NCI-H774 (cell line): ENCODE measurements at places on chromosomes 4 and X.
A peak's percentile ranks its signal among the peaks of the same experiment; 100 is the strongest.

DNA sequence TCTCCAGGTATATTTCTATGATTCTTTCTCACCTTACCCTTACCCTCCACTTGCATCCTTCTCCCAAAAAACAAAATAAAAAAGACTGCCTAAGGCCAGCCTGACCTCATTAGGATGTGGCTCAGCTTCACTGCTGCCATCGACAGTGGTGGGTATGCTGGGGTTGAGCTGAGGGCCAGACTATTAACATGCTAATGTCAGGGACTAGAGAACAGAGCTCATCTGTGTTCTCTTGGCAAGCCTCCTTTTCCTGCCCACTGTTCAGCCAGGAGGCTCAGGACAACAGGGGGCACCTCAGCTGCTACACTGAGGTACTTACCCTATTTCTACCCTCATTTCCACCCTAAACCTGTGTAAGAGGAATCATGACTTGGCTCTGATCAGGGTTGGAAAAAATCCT, 59.3 kb downstream of the MSN start:
- no peak for DNase-seq

GRCh38 chr4:136457577-136457976, 1074.7 kb downstream of the PCDH18 start:
- no peak for DNase-seq

GRCh38 chr4:99665983-99666382, 8.4 kb upstream of the C4orf54 start:
- DNase-seq, result no peak

DNA sequence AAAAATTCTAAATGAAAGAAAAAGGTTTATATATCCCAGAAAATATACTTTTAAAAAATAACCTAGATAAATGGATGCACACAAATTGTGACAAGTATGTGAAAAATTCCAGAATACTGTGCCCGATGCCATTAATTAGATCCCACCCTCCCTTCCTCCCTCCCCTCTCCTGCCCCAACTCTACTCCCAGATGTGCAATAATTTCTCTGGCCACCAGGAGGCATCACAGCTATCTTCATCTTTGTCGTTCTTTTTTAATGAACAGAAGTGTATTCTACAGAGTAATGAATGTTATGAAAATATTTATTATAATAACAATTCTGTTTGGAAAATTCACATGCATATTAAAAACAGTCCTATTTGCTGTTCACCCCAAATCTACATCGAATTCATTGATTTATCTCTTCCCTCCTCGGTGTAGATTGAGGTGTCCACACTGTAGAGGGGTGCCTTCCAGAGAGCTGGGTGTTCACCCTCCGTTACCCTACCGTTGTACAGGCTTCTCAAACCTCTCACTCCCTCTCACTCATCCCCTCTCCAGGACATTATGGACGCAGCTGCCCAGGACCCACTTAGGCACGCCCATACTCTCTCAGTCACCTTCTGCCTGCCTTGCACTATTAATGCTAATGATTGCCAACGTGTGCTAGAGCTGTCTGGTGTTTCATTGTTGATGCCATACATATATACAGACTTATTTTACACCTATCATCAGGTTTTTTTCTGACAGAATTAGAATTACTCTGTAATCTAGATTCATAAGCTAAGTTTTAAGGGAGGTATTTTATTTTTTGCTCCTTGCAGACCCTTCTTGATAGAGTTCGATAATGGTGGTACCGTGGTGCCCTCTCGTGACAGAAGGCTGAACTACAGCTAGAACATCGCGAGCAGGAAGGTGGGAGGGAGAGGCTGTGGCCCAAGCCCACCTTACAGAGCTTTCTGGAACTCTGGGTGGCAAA, 14.1 kb downstream of the RAB40AL start:
- peak; percentile 31 for DNase-seq

DNA sequence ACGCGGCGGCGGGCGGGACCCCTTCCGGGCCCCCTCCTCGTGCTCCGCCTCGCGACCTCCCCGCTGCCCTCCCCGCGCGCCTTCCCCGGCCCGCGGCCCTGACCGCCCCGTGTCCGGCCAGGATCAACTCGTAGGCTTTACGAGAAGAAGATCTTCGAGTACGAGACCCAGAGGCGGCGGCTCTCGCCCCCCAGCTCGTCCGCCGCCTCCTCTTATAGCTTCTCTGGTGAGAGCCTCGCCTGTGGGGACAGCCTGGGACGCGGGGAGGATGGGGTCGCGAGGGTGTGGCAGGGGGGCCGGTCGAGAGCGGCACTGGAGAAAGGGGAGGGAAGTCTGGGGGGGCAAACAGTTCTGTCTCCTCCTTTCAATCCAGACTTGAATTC, 465 bp downstream of the EMD start:
- DNase-seq, result no peak

- DNase-seq, result no peak
Observed at GRCh38 chrX:133350751-133351150, 64.5 kb downstream of the GPC4 start.

GRCh38 chrX:20197641-20198210, 56.1 kb upstream of the EIF1AX start:
- DNase-seq, result no peak
